ENCODE measurements at places on chromosomes 6 and 20.

GRCh38 chr6:4914420-4915159 is 89.2 kb downstream of the RPP40 start:
- no peak for DNase-seq

- DNase-seq: no peak
Observed at GRCh38 chr6:50285735-50286134, 236.0 kb upstream of the DEFB112 start.

GRCh38 chr6:149779644-149779963 is 30.1 kb downstream of the PCMT1 start:
- no peak for DNase-seq

DNA sequence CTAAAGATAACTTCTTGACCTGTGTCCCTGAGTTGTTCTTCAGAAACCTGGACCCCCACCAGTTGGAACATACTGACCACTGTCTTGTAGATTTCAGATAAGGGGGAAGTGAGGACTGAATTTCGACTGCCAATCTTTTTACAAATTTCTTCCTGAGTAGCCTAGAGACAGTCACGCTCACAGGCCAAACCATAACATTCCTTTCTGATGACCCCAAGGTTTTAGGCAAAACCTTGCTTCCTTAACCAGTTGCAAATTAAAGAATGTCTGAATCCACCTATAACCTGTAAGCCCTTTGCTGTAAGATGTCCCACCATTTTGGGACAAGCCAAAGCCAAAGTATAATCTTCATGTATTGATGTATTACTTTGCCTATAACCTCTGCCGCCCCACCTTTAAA is 306.9 kb downstream of the LRFN2 start:
- DNase-seq: no peak

DNA sequence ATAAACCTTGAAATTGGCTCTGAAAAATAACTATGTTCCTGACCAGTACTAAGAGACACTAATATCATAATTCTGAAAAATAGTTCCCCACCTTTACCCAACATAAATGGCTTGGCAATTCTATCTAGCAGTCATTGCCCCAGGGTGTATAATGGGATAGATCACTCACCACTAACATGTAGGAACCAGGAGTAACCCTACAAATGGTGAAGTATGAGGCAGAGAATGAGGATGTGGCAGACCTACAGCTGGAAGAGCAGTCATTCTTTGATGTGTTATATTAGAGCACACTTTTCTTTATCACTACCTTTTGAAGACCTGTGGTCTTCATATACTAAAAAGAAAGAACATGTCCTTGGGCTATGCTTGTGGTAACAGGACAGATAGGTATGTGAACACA is 136.5 kb upstream of the SYNDIG1 start:
- DNase-seq: no peak

- no peak for DNase-seq
Observed at GRCh38 chr6:113428702-113429101, 428.4 kb upstream of the MARCKS start.

- no peak for DNase-seq
Observed at GRCh38 chr6:48744948-48745347, 634.0 kb upstream of the PTCHD4 start.

- no peak for DNase-seq
Observed at GRCh38 chr6:147604373-147604772, 95.9 kb downstream of the SAMD5 start.

GRCh38 chr6:168152306-168152963 is 73.4 kb upstream of the FRMD1 start:
- DNase-seq: no peak

- peak; percentile 45 for DNase-seq
Observed at GRCh38 chr6:124867121-124867520, 95.1 kb upstream of the RNF217 start.

DNA sequence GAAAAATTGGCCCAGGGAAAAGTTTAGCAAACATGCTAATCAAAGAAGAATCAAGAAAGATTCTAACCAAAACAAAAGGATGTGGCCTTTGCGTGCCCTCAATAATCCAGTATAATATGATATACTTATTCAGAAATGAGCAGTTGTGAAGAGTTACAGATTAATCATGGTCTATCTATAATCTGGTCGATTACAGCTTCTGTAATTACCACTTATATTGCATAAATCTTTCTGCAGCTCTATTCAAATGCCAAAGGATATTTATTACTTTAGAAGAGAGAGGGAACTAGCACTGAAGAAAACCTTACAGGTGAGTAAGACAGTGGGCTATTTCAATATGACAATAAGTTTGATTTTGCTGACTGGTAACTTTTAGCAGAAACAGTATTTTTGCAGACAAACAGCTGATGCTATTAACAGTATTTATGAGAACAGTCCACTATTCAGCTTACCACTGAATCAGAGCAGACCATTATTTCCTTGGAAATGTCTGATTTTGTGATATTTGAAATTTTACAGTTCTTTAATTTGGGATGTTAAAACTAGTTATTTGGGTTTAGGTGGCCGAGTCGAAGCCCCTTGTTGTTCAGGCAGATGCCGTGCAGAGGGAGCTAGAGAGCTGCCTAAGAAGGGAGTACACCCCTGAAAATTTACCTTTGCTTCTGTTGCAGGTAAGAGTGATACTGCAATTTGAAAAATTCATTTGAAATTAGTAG is 92.2 kb downstream of the CEP57L1 start:
- DNase-seq: peak; percentile 75
